AML-193 (cell line): ENCODE measurements at places on chromosomes 5 and 9.
A peak's percentile ranks its signal among the peaks of the same experiment; 100 is the strongest.

DNA sequence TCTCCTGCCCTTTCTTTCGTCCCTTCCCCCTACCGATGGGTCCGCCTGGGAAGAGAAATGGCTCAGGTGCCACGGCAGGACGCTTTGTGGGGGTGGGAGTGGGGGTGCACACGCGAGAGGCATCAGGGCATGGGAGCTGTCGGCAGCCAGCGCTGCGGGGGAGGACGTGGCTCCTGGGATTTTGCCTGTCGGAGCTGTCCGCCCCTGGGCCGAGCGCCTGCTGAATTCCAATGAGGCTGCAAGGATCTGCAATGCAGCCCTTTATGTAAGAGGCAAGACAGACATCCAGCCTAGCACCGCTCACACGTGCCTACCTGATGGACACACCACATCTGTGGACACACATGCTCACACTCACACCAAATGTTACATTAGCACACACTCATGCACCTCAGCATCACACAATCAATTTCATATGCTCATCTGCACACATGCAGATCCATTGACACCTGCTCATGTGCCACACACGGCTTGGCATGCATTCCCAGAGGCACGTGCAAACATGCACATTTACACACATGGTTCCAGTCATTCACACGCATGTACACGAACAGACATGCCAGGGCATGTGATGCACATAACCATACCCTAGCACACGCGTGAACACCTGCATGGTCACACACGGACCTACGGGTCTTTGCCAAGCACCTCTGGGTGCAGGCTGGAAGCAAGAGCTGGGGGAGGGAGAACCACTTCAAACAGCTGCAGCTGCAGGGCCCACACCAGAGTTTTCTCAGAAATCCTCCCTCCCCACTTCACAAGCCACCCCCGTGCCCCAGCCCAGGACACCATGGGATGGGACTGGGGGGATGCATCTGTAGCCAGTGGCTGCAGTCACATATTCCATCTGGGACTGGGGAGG is 1.4 kb downstream of the GRIN1 start:
- no peak for DNase-seq

DNA sequence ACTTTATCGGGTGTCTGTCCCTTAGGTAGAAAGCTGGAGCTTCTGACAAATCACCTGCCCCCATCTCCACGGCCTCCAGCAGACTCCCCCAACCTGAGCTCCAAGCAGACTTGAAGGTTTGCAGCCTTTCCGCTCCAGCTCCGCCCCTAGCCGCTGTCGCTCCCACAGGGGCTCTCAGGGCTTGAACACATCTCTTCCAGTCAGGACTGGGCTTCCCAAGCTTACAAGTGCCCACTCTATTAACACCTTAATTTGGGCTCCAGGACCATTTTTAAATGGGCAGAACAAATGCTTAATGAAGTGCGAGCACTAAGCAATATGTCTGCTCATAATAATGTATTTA is 17.2 kb upstream of the SLC25A51 start:
- no peak for DNase-seq

DNA sequence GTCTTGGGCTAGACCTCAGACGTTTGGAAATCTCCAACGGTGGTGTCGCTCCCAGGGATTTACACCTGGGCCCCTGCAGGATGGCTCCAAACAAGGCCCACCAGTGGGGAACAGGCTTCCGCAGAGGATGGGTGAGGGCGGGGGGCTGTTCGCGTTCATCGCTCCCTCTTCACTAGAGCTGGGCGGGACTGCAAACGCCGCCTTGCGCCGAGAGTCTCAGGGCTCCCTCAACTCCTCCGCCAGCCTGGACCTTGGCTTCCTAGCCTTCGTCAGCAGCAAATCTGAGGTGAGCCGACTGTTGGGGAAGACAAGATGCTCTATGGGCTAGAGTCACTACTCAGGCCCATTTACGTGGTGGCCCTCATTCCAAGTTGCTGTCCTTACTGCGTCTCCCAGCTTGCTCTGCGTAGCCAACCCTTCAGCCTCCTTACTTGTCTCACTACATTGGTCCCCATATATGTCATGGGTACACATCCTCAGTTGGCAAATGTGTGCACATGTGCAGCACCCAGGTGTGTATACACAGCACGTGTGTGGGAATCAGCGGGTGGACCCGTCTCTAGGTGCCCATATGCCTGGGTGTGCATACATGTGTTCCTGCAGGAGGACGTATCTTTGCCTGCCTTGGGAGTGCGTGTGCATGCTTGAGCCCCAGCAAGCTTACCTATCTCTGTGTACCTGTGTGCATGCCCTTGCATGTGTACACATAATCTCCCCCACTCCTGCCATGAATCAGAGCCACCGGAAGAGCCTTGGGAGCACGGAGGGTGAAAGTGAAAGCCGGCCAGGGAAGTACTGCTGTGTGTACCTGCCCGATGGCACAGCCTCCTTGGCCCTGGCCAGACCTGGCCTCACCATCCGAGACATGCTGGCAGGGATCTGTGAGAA is 10.5 kb downstream of the RGS14 start:
- no peak for DNase-seq

GRCh38 chr5:33470544-33470943 is 29.8 kb downstream of the TARS1 start:
- peak; percentile 17 for DNase-seq

DNA sequence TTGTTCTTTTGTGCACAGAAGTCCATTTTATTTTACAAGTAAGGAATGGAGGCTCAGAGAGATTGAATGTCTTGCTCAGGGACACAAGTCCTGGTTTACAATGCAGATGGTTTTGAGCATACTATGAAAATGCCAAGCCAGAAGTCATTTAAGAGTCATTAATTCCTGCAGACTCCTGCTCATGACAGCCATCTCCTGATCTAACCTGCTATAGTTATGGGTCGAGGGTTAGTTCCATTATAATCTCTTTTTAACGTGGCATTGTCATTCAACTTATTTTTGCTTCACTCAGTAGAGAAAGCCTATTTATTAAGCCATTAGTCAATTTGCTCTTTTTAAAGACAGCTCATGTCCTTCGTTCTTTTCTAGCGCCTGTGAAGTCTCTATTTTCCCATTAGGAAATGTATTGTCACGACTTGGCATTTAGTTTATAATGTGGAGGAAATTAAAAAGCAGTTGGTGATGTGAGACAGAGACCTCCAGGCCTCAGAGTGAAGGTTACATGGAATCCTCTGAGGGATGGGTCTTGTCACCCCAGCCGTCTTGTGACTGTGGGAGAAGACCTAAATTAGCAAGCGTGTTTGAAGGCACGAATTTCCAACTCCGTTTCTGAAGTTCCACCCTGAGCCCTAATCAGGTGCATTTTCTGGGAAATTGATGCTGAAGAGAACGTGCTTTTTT is 84.1 kb downstream of the ACTBL2 start:
- DNase-seq = no peak
